ENCODE measurements at places on chromosomes 2 and 18. TPM values are rescaled to one million over a fixed set of nuclear protein-coding genes. Genes with fewer than 3 reads are reported as not detected.

Gene CELF4
- 0.32 TPM for total RNA-seq

DNA sequence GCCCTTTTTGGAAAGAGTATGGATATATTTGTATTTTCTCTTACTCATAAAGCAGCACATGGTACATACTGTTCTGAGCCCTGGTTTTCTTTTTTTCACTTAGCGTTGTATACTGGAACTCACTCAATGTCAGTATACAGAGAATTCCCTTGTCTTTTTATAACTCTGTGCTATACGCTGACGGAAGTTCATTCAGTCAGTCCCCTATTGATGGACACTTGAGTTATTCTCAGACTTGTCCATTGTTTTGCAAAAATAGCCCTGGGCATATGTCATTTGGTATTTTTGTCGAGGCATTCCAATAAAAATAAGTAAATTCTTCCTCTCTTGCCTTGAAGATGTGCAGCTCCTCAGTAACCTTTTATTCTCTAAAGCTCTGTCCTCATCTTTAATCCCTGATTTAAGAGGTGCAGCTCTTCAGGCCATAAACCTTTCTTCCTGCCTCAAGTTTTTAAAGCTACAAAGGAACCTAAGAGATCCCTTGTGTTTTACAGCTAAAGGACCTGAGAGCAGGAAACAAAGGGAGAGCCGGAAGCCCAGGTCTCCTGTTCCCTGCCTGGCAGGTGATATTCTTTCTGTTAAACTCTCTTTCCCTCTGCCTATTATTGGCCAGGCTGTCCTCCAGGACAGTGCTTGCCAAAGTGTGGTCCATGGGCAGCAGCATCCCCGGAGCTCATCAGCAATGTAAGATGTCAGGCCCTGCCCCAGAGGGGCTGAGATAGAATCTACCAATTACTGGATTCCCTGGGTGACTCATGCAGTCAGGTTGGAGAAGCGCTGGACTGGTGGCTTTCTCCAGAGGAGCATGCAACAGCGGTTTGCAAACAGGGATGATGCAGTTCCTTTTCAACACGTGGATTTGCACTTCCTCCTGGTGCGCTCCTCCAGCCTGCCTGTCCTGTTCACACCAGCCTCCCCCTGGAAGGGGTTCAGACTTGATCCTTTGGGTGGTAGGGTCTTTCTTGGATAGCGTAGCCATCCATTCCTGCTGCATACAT is 158.0 kb downstream of the NEDD4L start:
- ATAC-seq, result peak; percentile 29

- ATAC-seq, result no peak
Observed at GRCh38 chr2:158740621-158741020, 54.5 kb upstream of the DAPL1 start.

DNA sequence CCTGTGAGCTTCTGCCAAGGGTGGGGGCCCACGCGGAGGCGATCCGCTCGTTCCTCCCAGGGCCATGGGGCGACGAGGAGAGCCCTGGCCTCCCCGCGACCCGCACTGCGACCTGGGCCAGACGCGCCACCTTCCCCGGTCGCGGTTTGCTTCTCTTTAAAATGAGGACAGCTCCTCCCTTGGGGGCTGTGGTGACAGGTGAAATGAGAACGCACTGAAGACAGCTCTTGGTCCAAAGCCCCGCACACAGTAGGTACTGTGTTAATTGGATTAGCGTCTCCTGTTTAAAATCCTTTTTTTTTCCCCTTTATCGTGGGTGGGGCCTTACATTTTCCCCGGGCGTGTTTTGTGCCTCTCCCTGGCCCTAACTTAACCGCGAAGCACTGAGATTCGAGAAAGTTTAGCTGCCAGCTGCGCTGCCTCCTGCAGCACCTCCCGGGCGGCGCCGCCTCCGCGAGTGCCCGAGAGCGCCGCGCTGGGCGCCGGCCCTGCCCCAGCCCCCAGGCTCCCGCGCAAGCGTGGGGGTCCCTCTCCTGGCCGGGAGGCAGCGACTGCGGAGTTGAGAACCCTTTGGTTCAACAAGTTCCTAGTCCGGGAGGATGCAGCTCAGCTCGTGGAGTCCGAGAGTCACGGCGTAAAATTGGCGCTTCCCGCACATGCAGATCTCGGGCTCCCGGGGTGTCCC is 1.1 kb downstream of the HPCAL1 start:
- no peak for ATAC-seq

GRCh38 chr2:206443735-206444527 is 599 bp downstream of the ADAM23 start:
- ATAC-seq, result peak; percentile 47

DNA sequence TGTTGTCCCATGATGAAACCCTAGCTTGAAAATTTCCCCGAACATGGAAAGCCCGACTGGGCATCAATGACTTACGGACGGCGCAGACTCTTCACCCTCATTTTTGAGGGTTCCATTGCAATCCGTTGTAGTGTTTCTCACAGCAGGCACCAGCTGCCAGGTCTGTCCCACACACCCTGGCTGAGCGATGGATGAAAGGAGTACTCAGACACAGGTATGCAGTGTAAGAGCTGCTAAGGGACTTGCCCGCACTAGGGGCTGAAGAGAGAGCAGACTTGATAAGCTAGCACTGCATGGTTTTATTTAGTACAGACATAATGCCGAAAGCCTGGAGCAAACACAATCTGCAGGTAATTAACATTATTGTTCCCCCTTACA is 15.8 kb downstream of the DYNAP start:
- ATAC-seq, result no peak

DNA sequence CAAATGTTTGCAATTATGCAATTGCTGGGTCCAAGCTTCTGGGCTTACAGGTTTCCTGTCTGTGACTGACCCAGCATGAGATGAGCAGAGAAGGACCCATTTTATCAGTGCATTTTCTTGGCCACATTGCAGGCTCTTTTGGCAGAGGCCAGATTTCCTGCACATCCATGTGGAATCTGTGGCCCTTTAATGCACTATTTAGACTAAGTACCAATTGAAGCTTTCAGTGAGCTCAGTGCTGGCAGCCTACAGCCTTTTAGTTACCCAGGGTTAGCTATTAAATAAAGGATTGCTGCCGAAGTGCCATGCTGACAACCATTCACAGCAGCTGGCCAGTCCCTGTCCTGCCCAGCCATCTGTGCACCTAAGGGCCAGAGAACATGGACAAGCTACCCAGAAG is 165.0 kb downstream of the ANKRD30B start:
- no peak for ATAC-seq

GRCh38 chr2:96747061-96747617 is 7.3 kb upstream of the LMAN2L start:
- ATAC-seq, result no peak

GRCh38 chr2:8550937-8551621 is 130.8 kb upstream of the ID2 start:
- no peak for ATAC-seq

Gene FAM124B
- 1.8 TPM for total RNA-seq

DNA sequence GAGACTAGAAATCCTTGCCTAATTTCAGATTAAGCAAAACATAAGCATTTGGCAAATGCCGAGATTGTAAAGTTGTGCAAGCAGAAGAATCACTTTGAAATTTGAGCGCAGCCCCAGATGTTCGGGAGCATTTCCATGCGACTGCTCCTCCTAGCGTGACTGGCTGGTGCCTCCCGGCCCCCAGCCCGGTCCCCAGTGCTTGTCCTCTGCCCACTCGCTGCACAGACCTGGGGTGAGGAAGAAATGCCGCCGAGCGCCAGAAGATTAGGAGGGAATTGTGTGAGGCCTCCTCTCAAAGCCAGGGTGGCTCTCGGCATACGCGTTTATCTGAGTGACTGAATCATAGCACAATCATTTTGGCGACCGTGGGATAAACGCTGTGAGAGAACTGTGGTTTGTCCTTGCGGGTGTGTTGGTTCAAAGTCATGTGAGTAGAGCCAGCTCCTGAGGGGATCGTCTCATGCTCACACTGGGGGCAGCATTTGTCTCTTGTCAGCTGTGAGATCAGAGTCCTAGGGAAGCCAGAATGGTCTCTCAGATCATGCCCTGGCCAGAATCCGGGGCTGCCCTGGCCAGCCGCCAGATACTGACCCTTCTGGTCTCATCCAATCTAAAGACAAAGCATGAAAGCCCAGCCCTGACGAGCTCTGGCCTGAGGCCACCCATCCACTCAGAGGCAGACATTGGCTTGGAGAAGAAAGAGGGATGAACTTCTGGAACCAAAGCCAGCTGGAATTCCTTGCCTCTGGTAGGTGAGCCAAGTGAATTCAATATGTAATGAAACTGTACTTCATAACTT is 189.3 kb downstream of the SH3RF3 start:
- peak; percentile 77 for ATAC-seq

GRCh38 chr18:49569724-49570123 is 7.9 kb downstream of the LIPG start:
- ATAC-seq, result no peak

GRCh38 chr2:60302377-60303126 is 250.9 kb downstream of the BCL11A start:
- no peak for ATAC-seq

Gene TNFAIP6
- 7.6 TPM for total RNA-seq

Measured in gastroesophageal sphincter (tissue), 4 donors.